ENCODE measurements at places on chromosomes 11 and 22.

DNA sequence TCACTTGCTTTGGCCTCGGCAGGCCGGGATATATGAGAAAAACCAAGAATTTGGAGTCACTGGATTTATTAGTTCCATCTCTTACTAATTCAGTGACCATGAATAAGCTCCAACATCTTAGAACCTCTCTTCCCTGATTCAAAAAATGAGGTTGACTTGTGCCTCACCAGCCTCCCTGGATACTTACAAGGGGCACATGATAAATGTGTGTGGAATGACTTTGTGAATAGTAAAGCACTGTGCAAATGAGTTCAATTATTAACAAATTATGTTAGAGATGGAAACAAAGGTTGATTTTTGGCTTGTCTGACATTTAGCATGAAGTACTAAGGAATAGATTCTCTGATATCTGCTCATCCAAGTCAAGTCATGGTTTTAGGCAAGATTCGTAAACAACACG lies 104.1 kb downstream of the TRIM44 start:
- no peak for DNase-seq

DNA sequence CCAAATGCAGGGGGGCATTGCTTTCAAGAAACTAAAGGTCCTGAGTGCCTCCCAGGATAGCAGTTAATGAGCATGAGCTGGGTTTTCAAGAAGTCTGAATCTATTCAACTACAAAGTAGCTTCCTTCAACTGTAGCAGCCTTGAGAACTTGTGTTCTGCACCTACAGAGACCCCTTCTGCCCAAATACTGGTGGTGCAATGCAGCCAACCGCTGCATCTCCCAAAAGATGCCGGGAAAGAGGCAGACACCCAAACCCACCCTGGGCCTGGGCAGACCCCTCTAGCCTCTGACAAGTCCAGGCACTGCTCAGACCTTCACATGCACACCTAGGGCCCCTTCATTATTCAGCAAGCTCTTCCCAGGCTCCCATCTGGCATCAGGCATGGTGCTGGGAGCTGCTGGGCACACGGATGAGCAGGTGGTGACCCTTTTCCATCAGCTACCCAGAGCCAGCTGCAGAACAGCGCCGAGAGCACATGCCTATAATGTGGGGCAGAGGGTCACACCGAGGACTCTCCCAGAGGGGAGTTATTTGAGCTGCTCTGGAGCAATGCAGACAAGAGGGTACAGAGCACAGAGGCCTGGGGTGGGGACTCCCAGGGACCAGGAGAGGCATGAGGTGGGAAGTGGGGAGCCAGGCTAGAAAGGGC lies 44.9 kb upstream of the ETS1 start:
- DNase-seq: no peak

DNA sequence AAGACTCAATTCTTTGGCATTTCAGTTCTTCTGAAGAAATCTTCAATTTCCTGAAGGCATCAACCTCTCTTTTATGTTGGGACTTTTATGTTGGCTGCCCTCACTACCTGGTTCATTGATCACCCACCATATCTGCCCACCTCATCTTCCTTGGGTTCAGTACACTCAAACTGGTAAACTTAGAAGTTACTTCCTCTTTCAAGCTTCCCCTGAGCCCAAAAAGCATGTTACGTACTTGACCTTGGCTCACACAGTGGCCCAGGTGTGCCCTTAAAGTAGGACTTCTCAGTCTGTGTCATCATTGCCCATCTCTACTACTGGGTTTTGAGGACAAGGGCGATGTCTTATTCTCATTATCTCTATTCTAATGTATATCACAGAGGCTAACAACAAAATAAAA lies 86.1 kb downstream of the GRIA4 start:
- DNase-seq: no peak

GRCh38 chr22:20970939-20971657 lies 4.0 kb downstream of the AIFM3 start:
- no peak for DNase-seq

GRCh38 chr11:16456366-16456765 lies 100.0 kb upstream of the SOX6 start:
- DNase-seq: no peak

DNA sequence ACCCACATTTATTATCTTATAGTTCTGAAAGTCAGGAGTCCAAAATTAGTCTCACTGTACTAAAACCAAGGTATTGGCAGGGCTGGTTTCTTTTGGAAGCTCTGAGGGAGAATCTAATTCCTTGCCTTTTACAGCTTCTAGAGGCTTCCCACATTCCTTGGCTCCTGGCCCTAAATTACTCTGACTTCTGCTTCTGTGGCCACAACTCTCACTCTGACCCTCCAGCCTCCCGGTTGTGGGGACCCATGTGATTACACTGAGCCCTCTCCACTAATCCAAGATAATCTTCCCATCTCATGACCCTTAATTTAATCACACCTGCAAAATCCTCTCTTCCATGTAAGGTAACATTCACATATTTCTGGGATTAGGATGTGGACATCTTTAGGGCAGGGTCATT lies 110.9 kb downstream of the ARL14EP start:
- no peak for DNase-seq

GRCh38 chr11:97525273-97525672 lies 1135.5 kb downstream of the JRKL start:
- DNase-seq: no peak

DNA sequence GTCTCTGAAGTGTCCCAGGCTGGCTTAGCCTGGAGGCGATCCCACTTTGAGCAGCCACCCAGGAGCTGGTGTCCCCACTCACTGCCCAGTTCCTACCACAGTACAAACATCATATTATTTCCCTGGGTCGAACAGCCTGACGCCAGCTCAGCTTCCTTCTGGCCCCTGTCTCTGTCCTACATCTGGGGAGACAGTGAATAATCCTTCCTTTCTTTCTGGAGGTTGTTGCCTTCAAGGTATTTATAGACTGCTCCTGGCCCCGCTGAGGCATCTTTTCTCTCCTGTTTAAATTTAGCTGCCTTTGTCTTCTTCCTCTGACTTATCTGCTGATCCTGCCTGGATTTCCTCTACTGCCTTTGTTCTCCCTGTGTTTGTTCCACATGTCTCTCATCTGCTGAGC lies 56.8 kb upstream of the LRRC55 start:
- no peak for DNase-seq

GRCh38 chr11:66981976-66982578 lies 7.0 kb downstream of the C11orf86 start:
- peak; percentile 89 for DNase-seq

- DNase-seq: peak; percentile 75
Observed at GRCh38 chr11:45180179-45180847, 33.9 kb downstream of the PRDM11 start.
